ENCODE measurements at places on chromosomes 13 and 19.

DNA sequence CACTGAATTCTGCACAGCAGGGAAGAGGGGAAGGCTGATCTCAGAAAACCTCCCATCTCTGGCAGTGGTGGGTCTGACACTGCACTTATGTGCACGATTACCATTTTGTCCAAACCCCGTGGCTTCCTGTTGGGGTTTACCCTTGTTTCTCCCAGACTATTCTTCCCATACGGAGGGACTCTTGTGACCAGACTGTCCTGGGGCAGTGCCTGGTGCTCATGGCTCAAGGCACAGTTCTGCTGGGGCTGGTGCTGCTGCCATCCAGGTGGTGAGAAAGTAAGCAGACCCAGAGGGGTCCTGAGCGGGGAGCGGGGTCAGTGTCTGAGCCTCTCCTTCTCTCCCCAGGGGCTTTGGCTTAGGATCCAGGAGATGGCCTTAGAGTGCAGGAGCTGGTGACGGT is 5.1 kb upstream of the SIGLEC9 start:
- no peak for DNase-seq

DNA sequence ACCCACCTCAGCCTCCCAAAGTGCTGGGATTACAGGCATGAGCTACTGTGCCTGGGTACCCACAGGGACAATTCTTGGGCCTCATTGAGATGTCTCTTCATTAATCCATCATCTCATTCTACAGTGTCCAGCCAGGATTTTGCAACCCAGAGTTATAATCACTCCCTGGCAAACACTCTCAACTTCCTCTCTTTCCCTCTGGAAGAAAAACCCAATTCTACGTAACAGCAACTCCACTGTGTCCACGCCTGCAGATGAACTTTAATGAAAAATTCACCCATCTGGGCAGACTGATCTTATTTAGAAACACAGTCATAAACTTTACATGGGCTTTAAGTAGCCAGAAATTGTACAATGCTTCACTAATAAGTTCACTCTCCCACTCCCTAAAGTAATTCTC is 90.1 kb upstream of the ABCC4 start:
- no peak for DNase-seq

GRCh38 chr19:28586474-28586873 is 626.5 kb downstream of the UQCRFS1 start:
- DNase-seq, result no peak

DNA sequence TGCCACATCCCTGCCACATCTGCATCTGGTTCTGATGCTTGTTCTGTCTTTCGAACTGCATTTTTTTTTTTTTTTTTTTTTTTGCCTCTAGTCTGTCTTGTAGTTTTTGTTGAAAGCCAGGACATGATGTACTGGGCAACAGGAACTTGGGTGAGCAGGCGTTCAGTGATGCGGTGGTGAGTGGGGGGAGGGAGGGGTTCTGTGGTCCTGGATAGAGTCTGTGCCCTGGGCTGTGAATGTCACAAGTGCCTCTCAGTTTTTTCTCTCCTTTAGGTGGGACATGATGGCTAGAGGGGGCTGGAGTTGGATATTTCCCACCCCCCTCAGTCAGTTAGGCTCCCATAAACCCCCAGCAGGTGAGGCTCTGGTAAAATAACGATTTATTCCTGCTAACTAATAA is 3.5 kb downstream of the CEACAM4 start:
- DNase-seq, result no peak

GRCh38 chr13:97107815-97108529 is 113.7 kb upstream of the OXGR1 start:
- no peak for DNase-seq

GRCh38 chr19:45623984-45624383 is 15.2 kb downstream of the EML2 start:
- no peak for DNase-seq

- DNase-seq, result no peak
These were observed 3.7 kb downstream of the CALM3 start for GRCh38 chr19:46604781-46605355.

DNA sequence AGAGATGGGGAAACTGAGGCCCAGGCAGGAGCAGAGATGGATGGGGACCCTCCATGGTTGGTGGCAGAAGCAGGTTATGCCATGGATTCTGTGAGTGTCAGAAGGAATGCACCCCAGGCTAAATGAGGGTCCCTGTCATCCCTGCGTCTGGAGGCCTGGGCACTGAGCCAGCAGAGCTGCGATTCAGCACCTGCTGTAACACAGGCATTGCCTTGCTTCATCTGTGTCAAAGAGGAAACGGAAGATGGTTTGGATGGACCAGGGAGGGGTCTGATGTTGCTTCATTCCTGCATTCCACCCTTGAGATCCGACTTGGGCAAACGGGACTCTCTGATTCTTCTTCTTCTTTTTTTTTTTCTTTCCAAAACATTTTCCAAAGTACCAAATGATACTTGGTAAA is 1.2 kb downstream of the C5AR1 start:
- DNase-seq, result peak; percentile 33

GRCh38 chr13:22169473-22169872 is 498.6 kb downstream of the FGF9 start:
- no peak for DNase-seq

DNA sequence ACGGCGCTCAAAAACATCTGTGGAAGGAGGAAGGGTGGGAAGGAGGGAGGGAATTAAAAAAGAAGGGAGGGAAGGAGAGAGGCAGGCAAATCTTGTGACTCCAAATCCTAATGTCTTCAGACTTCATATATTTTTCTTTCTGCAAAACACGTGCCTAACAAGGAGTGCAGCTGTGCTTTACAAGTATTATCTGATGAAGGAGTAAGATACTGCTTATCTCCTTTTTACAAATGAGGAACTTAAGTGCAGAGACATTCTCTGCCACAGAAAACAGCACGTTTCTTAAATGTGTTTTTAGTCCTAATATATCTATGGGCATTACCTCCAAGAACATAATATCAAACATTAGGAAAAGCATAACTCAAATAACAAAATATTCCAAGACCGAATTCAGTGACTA is 6.5 kb downstream of the FLT3 start:
- DNase-seq, result no peak

- no peak for DNase-seq
These were observed 41.5 kb downstream of the ZNF682 start for GRCh38 chr19:19997656-19998268.

- peak; percentile 42 for DNase-seq
These were observed 174.6 kb downstream of the ITGBL1 start for GRCh38 chr13:101626925-101627555.

DNA sequence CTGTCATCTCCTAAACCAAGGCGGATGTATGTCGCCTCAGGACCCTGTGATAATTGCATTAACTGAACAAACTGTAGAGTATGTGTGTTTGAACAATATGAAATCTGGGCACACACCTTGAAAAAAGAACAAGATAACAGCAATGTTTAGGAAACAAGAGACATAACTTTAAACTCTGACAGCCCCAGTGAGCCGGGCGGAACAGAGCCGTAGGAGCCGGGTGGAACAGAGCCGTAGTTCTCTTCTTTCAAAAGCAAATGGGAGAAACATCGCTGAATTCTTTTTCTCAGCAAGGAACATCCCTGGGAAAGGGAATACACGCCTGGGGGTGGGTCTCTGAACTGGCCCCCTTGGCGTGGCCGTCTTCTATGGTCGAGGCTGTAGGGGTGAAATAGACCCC is 31.8 kb upstream of the ZNF675 start:
- DNase-seq, result no peak

GRCh38 chr13:113304121-113304520 is 7.1 kb downstream of the LAMP1 start:
- no peak for DNase-seq

- DNase-seq, result no peak
These were observed 48.8 kb upstream of the NPAS1 start for GRCh38 chr19:46970815-46971214.

DNA sequence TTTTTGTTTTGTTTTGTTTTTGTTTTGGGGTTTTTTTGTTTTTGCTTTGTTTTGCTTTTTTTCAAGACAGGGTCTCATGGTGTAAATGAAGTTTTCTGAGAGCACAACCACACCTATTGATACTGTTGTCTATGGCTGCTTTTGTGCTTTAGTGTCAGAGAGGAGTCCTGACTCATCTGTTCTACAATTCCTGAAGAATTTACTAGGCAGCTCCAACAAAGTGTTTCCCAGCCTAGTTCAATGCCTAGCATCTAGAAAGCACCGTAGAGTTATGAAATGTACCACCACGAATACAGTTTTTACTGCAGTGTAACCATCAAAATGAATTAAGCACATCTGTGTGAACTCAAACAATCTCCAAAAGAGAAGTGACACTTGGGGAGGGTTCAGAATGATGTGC is 21.2 kb downstream of the SAFB start:
- DNase-seq, result no peak

DNA sequence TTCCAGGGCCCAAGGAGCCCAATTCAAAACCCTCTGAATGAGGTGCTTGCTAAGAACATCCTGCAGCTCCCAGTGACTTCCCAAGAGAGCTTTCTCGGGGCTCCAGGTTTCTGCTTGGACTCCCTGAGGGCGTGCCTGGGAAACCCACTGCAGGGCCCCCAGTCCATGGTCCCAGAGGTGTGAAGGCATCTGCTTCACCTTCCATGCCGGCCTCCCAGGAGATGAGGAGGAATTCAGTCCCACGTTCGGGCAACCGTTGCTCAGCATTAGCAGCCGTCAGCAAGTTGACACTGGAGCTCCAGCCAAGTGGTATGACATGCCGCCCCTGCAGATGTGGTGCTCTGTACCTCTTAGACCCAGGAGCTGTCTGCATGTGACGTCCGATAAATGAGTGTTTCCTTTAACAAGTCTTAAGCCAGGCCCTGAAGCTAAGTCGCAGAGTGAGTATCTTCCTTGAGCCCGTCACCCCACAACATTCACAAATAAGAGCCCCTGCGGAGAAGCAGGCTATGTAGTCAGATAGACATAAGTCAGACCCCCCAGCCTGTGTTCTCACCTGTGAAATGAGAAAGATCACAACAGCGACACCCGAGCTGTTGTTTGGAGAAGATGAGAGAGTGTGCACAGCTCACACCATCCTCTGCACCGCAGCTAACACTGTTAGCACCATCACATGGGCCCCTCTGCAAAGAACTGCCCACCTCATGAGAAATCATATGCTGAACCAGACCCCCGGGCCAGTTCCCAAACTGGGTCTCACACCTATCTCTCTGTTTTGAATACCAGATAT is 150.3 kb downstream of the KATNAL1 start:
- no peak for DNase-seq

DNA sequence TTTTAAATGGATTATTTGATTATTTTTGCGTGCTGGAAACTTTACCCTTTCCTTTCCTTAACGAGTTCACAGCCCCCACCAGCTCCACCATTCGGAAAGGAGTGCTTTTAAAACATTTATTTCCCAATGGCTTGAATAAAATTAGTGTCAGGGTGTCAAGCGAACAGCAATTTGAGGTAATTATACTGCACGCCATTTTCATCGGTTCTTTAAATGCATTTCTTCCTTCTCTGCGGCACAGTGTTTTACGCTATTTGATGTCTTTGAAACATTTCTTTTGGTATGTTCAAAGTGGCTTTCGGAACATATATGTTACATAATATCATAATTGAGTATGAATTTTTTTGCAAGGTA is 309 bp upstream of the SLITRK1 start:
- DNase-seq, result peak; percentile 44

- DNase-seq, result peak; percentile 51
These were observed 2.9 kb upstream of the PCDH8 start for GRCh38 chr13:52851137-52851962.

DNA sequence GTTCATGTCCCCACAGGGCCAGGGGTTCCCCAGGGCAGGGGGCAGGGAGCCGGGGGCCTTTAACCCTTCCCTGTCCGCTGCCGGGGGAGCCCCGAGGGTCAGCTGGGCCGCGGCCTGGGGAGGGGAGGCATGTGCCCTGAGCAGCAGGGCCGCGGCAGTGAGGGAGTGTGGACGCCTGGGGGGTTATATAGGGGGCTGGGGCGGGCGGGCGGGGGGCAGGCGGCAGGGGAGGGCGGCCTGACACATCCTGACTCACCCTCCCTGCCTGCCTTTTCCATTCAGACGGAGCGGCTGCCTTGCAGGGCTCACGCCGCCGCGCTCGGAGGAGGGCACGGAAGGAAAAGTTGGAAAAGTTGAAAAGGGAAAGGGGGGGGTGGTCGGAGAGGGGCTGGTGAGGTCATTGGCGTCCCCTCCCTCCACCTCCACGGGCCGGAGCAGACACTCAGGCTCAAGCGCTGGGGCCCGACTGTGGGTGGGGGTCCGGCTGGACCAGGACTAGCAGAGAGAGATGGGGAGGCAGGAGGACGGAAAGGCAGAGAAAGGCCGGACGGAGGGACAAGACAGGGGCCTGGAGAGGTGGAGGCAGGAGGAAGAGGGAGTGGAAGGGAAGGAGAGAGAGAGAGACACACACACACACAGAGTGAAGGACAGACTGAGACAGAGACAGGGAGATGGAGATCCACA is at the start of gene IL11:
Gene IL11 (minus strand): TSS at position 159 of the 684 bp plus-strand sequence. CDS start 153 bp downstream, at position 6.
- DNase-seq, result no peak

DNA sequence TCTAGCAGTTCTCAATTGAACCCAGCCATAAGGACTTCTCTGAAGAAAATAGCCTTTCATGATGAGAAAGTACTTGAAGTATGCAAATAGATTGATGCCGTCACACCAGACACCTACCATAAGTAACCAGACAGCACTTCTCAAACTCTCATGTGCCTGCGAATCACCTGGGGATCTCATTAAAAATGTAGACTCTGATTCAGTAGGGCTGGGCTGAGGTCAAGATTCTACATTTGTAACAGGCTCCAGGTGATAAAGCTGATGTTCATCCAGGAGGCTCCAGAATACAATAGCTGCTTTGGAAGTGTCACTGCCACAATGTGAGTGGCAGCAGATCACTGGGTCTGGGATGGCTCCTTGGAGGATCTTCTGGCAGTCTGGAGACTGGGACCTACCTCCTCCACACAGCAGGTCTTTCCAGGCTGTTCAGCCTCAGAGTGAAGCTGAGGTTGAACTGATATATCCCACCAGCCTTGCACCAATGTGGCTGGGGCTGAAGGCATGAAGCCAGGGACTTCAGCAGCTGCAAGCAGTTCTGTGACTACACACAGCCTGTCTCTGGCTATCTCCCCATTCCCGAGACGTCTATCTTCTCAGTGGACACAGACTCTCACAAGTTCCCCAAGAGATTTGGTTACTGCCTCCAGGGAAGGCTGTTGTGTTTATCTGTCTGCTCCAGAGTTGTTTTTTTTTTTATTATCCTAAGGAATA is 9.1 kb downstream of the MBNL2 start:
- DNase-seq, result no peak

GRCh38 chr13:105660561-105660960 is 874.9 kb downstream of the EFNB2 start:
- no peak for DNase-seq

- no peak for DNase-seq
These were observed 21.2 kb upstream of the SLC7A10 start for GRCh38 chr19:33246709-33247440.

GRCh38 chr19:55494172-55494761 is 6.0 kb downstream of the SSC5D start:
- DNase-seq, result no peak

DNA sequence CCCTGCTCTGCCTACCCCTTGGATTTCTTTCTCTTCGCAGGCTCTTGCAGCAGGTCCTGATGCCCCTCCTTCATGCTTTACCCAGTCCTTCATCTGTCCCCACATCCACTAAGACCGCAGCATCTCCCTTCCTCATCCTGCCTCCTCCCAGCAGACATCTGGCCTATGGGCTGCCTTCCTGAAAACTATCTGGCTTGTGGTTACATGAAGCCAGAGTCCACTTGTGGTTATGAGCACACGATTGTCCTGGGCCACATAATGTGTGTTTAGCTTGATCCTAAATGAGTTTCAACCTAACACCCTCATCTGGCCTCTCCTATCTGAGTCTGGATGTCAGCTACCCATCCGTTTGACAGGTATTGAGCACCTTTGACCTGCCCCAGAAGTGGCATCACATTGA is 5.5 kb upstream of the ZNF175 start:
- no peak for DNase-seq

Measured in NCI-H2081 (cell line).